ENCODE measurements at places on chromosomes 7 and 10.

- no peak for DNase-seq
Observed at GRCh38 chr7:131292141-131292905, 35.4 kb upstream of the MKLN1 start.

- no peak for DNase-seq
Observed at GRCh38 chr7:146375170-146375569, 258.6 kb downstream of the CNTNAP2 start.

- DNase-seq, result no peak
Observed at GRCh38 chr10:37220866-37221265, 95.5 kb downstream of the ANKRD30A start.

- DNase-seq, result no peak
Observed at GRCh38 chr7:139885511-139885910, 56.4 kb downstream of the TBXAS1 start.

GRCh38 chr7:105678811-105679495, 97.7 kb upstream of the EFCAB10 start:
- DNase-seq, result no peak

- DNase-seq, result no peak
Observed at GRCh38 chr10:102140913-102141540, 8.2 kb downstream of the PPRC1 start.

- no peak for DNase-seq
Observed at GRCh38 chr7:112799448-112800120, 9.4 kb upstream of the TMEM168 start.

DNA sequence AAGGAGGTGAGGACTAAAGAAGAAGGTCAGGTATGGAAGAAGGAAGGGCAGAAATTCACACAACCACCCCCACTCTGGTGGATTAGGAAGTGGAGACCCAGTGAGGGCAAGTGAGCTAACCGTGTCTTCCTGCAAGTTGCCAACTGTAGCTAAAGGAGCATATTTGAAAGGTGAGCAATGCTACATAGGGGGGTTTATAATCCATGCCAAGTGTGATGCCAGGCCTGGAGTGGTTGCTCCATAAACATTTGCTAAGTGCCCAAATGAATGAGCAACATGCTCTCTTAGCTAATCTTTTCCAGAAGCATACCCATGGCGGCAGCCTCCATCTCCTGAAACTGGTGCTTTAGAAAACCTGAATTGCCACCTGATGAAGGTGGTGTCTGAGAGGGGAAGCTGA, 121.6 kb downstream of the LRRC18 start:
- no peak for DNase-seq

- DNase-seq, result no peak
Observed at GRCh38 chr7:77985232-77985973, 186.8 kb downstream of the PHTF2 start.

GRCh38 chr7:139691253-139691781, 86.5 kb downstream of the HIPK2 start:
- no peak for DNase-seq

DNA sequence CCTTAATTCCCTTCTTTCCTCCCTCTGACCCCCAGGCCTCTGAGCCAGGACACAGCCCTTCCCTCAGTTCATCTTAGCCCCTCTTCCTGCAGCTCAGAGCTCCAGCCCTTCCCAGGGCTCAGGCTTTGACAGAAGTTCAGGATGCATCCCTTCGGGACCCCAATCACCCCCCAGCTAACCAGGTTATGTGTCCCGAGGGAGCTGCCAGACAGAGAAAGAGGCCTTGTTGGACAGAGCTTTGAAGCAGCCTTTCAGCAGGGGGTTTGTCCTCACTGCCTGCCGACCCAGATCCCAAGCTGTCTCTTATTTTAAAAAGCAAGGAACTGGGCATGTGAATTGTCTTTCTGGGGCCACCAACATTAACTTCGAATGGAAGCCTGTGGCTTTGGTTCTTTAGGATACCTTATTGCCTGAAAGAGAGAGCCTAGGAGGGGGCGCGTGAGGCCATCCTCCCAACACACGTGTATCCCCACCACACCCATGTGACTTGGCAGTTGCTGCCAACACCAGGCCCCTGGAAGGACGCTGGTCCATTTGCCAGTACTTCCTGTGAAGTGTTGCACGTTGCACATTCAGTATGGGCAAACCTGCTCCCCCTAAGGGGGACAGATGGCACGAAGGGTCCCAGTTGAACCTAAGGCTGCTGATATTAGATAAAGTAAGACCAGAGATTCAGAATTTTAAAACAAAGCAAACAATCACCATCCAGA, 858 bp downstream of the CCDC136 start:
- DNase-seq, result no peak

Data from GM12864 (cell line).